ENCODE measurements at places on chromosomes 16 and 17.
A peak's percentile ranks its signal among the peaks of the same experiment; 100 is the strongest.

- DNase-seq: no peak
These were observed 53.6 kb downstream of the GRIN2A start for GRCh38 chr16:10128397-10129258.

DNA sequence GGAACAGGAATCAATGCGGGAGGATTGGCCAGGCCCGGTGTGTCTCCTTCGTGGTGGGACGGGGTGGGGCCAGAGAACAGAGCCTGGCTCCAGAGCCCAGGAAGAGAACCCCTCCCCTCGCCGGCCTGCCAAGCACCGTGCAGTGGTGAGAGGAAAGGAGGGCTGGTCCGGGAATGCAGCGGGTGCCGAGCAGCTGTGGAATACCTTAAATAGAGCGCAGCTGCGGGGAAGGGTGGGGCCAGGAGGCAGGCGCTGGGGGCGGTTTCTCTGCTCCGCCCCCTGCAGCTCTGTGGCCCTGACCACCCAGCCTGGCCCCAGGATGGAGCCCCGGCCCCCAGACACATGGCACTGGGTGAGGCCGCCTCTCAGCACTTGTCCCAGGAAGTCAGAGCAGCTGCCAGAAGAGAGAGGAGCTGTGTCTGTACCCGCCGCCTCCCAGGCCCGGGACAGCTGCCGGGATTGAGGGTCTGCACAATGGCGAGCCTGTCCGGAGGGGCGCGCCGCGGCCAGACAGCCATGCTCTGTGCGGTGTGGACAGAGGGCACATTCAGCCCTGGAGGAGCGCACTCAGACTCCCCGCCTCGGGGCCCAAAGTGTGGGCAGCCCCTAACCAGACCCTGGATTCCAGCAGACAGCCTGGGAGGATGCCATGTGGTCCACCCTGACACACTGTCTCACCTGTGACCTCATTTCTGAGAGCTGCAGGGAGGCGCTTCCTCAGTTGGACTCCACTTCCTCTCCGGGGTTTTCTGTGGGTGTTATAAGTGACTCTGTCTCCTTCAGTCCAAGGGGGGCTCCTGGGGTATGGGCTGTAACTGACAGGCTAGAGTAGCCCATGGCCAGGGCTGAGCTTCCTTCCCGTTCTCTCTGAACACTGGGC lies 268.8 kb downstream of the SEC14L1 start:
- peak; percentile 63 for DNase-seq

DNA sequence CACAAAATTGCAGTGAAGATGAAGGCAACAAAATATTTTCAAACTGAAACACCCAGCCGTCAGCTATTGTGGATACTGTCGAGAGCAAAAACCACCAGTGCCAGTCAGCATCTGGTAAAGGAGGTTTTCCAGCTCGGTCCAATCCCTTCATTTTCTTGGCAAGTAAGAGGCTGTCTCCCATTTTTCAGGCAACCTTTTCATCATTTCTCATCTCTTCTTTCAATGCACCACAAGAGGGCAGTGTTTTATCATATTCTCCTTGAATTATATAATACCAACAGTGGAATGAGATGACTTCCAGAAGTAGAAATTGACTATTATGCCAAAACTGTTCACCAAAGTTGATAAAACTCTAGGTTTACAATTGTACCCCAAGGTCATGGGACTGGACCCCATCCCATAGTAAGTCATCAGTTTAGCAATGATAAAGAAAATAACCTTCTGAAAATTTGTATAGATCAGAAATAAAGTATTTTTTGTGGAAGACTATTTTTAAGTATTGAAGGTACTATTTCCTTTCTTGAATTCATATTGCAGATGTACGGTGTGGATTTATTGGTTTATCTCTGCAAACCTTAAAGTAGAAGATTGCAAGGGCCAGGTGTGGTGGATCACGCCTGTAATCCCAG lies 16.8 kb downstream of the NQO1 start:
- DNase-seq: peak; percentile 77

GRCh38 chr16:14325502-14326401 lies 254.6 kb downstream of the MRTFB start:
- DNase-seq: peak; percentile 79
